NCI-H446 treated with DMSO at 0.1 percent for 48 hours (cell line): ENCODE measurements at places on chromosomes 13 and 19.

- no peak for DNase-seq
Measured at GRCh38 chr19:38880882-38881609, 3.0 kb upstream of the RINL start.

- DNase-seq = no peak
Measured at GRCh38 chr19:49339301-49340068, 4.3 kb downstream of the CD37 start.

DNA sequence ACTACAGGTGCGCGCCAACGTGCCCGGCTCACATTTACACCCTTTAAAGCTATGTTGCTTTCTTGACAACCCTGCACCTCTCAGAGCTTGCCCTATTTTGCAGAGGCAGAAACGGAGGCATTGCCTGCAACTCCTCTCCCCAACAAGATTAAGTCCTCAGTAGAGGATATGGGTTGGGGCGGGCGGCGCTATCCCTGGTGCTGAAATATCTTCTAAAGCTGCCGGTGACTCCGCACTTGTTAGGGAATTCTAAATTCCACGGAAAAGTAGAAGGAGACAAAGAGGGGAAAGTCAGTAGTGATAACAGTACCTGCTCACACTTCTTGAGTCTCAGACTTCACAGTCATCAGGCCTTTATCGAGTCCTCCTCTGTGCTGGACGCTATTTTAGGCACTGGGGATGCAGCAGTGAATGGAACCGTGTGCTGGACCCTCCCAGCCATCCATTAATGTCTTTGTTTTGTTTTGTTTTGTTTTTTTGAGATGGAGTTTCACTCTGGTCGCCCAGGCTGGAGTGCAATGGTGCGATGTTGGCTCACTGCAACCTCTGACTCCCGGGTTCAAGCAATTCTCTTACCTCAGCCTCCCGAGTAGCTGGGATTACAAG, 18.0 kb downstream of the SLC5A5 start:
- no peak for DNase-seq

- DNase-seq = no peak
Measured at GRCh38 chr13:48817166-48817802, 158.4 kb upstream of the FNDC3A start.

DNA sequence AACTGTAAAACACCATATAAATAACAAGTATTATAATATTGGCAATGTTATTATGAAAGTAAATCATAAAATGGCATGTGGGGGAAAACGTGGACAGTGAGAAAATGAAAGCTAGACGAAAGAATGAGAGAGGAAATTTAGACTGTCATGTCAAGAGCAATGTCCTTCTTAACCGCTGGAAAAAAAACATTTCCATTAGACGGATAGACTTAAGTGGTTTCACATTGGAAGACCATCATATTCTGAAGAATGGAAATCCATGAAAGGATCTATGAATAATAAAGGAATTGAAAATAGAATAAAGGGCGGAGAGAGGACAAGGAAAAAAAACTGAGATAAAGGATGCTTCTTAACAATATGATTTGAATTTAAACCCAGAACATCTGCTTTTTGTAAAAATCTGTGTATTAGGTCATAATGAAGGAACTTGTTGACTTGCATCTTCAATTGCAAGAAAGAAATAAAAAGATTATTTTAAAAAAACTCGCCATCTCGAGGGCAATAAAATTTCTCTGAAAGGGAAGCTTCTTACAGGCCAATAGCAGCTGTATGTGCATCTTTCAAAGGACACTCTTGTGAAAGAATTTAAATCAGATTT, 90.6 kb downstream of the SPRY2 start:
- no peak for DNase-seq

GRCh38 chr19:46296722-46297461, at the start of gene HIF3A:
TSS of gene HIF3A (plus strand) at chr19:46297042. CDS start at chr19:46297077, 35 bp downstream.
- DNase-seq = no peak

- DNase-seq = no peak
Measured at GRCh38 chr19:57786286-57786685, 16.8 kb downstream of the ZNF586 start.

- no peak for DNase-seq
Measured at GRCh38 chr19:2426611-2427428, 566 bp downstream of the TIMM13 start.

DNA sequence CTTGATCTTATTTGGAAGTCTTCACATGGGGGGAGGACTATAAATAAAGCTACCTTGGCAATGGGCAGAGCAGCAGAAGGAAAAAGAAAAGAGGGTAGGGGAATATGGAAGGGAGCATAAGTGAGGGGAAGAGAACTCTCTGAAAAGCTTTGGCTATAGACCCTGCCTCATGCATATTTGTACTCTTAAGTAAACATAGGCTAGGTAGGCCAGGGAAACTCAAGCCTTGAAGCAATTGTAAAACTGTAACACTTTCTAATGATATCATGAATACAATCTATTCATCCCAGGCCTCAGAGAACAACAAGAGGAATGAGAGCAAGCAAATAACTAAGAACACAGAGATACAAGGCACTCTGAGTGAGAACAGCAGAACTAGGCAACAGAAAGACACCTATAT, 20.4 kb downstream of the MYCBP2 start:
- DNase-seq = no peak

GRCh38 chr19:23481043-23481442, 85.8 kb upstream of the ZNF91 start:
- no peak for DNase-seq

DNA sequence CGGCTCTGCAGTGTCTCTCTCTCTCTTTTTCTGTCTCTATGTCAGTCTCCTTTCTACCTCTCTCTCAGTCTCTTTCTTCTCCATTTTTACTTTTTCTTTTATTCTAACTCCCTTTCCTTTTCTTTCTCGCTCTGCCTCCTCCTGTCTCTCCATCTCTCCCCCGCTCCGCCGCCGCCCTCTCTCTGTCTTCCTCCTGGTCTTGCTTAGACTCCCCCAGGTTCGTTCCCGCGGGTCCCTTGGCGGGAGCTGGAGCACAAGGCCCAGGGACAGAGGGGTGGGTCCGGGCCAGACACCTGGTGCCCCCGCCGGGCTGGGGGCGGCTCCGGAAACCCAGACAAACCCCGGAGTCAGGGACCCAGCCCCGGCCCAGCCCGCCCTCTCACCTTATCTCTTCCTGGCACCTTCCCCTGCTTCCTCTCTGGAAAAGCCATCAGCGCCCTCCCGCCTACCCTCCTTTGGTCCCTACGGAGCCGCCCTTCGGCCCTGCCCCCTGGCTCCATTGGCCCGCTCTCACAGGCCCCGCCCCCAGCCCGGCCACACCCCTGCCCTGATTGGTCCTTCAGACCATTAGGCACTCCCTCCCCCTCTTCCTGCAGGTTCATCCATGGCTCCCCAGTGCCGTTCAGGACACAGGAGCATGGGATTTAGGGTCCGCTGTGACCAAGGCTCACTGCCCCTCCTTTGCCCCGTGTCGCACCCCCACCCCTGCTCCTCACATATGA, 15.4 kb upstream of the NOP53 start:
- DNase-seq = no peak

- DNase-seq = no peak
Measured at GRCh38 chr13:42553098-42554046, 20.6 kb upstream of the TNFSF11 start.

DNA sequence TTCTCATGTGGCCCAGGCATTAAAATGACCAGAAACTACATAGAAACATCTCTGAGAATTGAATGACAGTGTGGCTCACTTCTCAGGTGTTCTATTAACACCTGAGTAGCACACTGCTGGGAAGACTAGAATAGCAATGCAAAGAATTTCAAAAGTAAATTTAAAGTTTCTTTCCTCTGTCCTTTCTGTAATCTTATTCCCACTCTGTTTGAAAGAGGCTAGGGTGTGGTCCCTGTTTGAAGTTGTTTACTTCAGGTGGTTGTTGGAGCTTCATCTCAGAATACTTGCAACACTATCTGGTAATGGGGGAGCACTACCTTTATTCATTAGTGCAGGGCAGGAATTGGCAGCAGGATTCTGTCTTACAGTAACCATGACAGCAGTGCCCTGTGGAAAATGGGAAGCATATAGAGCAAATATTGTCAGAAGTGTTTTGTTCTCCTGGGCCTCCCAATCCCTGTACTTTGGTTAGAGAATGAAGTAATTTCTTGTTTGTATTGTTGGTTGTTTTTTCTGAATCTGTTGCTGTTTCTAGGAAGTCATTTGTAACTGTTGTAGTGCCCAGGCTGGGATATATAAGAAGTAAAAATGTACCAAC, 1210.2 kb upstream of the ATXN8OS start:
- DNase-seq = no peak

GRCh38 chr19:31535691-31536460, 186.6 kb upstream of the TSHZ3 start:
- no peak for DNase-seq

GRCh38 chr13:28658539-28658795, 463 bp upstream of the POMP start:
- DNase-seq = no peak

GRCh38 chr13:21997726-21998125, 326.9 kb downstream of the FGF9 start:
- DNase-seq = no peak

- DNase-seq = no peak
Measured at GRCh38 chr13:99953138-99953755, 18.3 kb downstream of the ZIC5 start.

GRCh38 chr19:49338691-49339300, 3.6 kb downstream of the CD37 start:
- DNase-seq = no peak

GRCh38 chr19:9953802-9954542, 17.7 kb upstream of the OLFM2 start:
- DNase-seq = no peak

DNA sequence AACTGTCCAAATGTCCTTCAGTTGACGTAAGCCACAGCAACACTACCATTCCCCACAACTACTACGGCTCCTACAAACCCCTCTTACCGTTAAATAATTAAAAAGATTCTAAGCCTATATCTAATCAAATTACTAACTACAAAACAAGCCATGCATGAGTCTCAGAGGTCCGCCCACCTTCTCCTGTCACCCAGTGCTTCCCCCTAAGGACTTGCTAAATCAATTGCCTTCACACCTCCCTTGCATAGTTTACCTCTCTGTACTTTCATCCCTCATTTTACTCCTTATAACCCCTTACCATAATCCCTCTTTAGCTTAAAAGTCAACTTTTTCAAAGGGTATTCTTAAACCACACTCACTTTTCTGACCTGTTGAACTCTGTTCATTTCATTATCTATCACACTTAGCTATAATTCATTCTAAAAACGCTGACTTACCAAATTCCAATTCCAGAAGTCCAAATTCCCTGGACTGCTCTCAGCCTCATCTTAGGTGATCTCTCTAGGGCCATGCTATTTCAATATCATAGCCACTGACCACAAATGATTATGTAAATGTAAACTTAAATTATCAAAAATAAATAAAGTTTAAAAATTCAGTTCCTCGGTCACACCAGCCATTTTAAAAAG, 187.8 kb downstream of the DIAPH3 start:
- no peak for DNase-seq

- no peak for DNase-seq
Measured at GRCh38 chr19:17404015-17404414, 1.4 kb downstream of the BST2 start.

DNA sequence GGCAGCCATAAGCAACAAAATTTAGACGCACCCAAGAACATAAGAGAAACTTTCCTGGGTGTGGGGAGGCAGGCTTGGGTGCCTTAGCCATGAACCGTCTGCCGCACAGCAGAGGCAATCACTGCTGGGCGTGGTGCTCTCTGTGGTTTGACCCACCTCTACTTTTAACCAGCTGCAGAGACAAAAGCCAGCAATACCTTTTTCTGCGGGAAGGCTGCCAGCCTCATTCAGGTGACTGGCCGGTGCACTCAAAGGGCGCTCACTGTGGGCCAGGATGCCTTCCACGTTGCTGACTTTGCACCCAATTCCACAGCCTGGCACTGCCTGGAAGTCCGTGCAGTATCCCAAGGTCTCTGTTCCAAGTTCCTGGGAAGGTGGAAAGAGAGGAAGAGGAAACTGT, 69.1 kb downstream of the ATP7B start:
- DNase-seq = no peak

- DNase-seq = no peak
Measured at GRCh38 chr19:8452446-8453123, 7.8 kb downstream of the HNRNPM start.

- DNase-seq = no peak
Measured at GRCh38 chr13:21148557-21149258, 27.6 kb downstream of the SKA3 start.

GRCh38 chr19:28297036-28297435, 915.9 kb downstream of the UQCRFS1 start:
- DNase-seq = no peak

DNA sequence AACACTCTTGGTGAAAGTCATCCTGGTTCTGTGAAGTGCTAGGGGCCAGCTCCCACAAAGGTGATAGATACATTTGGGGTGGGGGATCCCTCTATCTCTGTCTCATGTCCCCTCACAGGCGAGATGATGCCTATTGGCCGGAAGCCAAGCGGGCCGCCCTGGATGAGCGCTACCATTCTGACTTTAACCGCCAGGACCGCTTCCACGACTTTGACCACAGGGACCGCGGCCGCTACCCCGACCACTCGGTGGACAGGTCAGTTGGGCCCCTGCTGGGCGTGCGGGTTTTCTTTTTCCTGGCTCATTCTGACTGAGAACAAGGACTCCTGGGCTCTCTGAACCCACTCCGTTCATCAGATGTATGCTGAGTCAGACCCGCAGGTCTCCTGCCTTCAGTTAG, 16.4 kb downstream of the MICOS13 start:
- no peak for DNase-seq

DNA sequence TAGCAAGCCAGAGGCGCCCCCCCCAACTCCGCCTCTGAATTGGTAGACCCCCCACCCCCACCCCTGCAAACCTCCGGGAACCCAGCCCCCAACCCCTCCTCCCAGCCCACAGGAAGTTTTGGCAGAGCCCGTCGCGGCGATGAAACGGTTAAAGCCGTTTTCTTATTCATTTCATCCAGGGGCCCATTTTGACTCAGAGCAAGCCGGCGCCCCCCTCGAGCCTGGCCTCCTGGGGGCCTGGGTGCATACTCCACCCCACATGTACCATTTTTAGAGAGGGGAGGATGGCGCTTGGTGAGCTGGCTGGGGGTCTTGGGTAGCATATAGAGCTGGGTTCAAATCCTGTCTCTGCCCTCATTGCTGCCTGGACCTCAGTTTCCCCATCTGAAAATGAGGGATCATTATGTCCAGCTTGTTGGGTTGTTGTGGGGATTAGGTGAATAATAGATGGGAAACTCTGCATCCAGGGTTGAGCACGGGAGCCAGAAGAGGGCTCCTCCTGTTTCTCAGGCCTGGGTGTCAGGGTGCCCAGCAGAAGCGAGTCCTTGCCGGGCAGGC, 7.9 kb upstream of the JUNB start:
- no peak for DNase-seq

GRCh38 chr13:75725736-75726135, 89.6 kb downstream of the LMO7 start:
- DNase-seq = no peak

GRCh38 chr19:3142292-3142670, 6.4 kb downstream of the GNA15 start:
- DNase-seq = no peak

GRCh38 chr13:89846926-89847585, 1500.4 kb upstream of the MIR17HG start:
- DNase-seq = no peak

GRCh38 chr13:50587645-50588373, 255.7 kb downstream of the DLEU7 start:
- DNase-seq = no peak
